ENCODE measurements at places on chromosomes 1 and 21.

GRCh38 chr1:239711768-239712167 lies 325.4 kb downstream of the CHRM3 start:
- H3K36me3 ChIP-seq, result no peaks in the 10 kb centered on the region
- H3K4me3 ChIP-seq, result no peak overlapping the region
- H3K27me3 ChIP-seq, result no peaks in the 10 kb centered on the region
- H3K4me1 ChIP-seq, result no peaks in the 10 kb centered on the region
- no peak for DNase-seq

DNA sequence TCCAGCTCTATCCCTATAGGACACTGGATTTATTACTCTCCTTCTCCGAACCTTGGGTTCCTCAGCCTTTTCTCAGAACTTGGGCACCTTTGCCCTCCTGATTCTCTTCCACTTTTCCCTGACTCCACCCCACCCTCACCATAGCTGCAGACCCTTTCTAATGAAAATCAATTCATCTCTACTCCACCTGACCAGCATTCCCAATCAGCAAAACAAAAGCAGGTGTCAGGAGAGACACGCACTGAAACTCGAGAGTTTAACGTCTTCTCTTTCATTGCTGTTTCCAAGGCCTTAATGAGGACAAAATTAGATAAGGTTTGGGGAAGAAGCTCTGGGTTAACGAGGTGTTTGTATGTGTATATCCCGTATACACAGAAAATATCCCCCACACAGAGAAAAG lies 208.8 kb downstream of the PLPP3 start:
- H3K36me3 ChIP-seq, result no peaks in the 10 kb centered on the region
- no peak overlapping the region for H3K4me3 ChIP-seq
- no peak overlapping the region for H3K27ac ChIP-seq
- H3K27me3 ChIP-seq, result peaks cover 3% of the 10 kb centered on the region
- DNase-seq, result no peak
- peaks cover 2% of the 10 kb centered on the region for H3K4me1 ChIP-seq

GRCh38 chr1:164950541-164950986 lies 391.6 kb downstream of the PBX1 start:
- DNase-seq, result no peak
- no peaks in the 10 kb centered on the region for H3K36me3 ChIP-seq
- H3K4me3 ChIP-seq, result no peak overlapping the region
- H3K27me3 ChIP-seq, result no peaks in the 10 kb centered on the region

DNA sequence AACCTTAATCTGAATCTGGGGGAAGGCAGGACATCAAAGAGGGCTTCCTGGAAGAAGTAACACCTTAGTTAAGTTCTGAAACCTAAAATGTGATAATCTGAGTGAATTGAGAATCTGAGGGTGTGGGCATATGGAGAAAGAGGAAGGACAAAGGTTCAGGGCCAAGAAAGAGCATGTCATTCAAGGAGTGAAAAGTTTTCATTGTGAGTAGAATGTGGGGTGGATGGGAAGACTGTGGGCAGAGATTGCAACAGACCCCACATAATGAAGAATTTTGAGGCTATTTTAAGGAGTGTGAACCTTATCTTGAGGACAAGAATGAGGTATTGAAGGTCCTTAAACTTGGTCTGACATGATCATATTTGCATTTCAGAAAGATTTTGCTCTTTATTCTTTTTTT lies 227.2 kb downstream of the PTGER3 start:
- H3K4me3 ChIP-seq, result no peak overlapping the region
- no peak overlapping the region for H3K27ac ChIP-seq
- no peak for DNase-seq
- no peaks in the 10 kb centered on the region for H3K36me3 ChIP-seq

DNA sequence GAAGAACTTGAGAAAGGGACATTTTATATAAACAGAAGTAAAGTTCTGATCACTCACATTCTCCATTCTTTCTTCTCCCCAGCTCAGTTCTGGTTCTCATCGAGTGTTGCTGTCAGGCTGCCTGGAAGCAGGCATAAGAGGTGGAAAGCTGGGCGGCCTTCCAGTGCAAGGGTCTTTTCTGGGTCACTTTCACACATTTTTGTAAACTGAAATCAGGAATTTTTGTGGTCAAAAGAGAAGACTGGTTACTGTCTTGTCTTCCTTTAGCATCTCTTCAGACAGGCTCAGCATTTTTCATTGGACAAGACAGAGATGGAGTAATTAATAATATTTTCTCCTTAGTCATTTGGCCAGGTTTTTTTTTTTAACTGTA lies 93.7 kb downstream of the CTH start:
- no peak for DNase-seq
- peaks cover 14% of the 10 kb centered on the region for H3K27me3 ChIP-seq
- H3K4me1 ChIP-seq, result no peaks in the 10 kb centered on the region
- no peaks in the 10 kb centered on the region for H3K36me3 ChIP-seq
- H3K27ac ChIP-seq, result no peak overlapping the region

DNA sequence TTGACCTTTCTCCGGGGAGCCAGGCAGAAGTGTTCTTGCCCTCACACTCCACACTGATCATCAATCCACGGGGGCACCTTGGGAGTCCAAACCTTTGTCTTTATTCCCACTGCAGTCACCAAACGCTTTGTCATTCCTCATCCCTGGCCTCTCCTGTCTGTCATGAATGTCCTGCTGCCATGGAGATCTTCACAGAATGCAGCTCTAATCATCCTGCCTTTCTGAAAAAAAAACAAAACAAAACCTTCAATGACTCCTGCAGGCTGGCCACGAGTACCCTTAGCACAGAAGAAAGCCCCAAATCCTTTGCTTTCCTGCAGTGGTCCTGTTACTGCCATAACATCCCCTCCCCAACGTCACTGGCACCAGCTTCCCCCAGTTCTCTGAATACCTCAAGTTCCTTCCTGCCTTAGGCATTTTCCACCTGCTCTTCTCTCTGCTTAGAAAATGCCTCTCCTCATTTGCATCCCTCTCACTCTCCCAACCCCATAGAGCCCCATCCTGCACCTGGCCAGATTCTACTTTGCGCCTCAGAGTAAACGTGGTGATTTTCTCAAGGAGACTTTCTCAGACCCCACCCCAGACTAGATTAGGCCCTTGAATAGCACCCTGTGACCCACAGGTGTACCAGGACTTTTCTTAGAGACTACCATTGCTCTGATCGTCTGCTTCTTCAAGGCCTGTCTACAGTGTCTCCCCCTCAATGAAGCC lies 131.2 kb downstream of the AK5 start:
- no peaks in the 10 kb centered on the region for H3K36me3 ChIP-seq
- H3K27ac ChIP-seq, result no peak overlapping the region
- H3K4me3 ChIP-seq, result no peak overlapping the region
- peaks cover 15% of the 10 kb centered on the region for H3K4me1 ChIP-seq
- DNase-seq, result no peak

- H3K27ac ChIP-seq, result no peak overlapping the region
- no peaks in the 10 kb centered on the region for H3K36me3 ChIP-seq
- no peak overlapping the region for H3K4me3 ChIP-seq
These were observed 51.3 kb downstream of the KCND3 start for GRCh38 chr1:111938123-111938522.

GRCh38 chr1:212962509-212962908 lies 12.2 kb downstream of the VASH2 start:
- peaks cover 3% of the 10 kb centered on the region for H3K4me1 ChIP-seq
- no peak overlapping the region for H3K4me3 ChIP-seq
- no peak overlapping the region for H3K27ac ChIP-seq
- peaks cover 2% of the 10 kb centered on the region for H3K27me3 ChIP-seq
- DNase-seq, result no peak

DNA sequence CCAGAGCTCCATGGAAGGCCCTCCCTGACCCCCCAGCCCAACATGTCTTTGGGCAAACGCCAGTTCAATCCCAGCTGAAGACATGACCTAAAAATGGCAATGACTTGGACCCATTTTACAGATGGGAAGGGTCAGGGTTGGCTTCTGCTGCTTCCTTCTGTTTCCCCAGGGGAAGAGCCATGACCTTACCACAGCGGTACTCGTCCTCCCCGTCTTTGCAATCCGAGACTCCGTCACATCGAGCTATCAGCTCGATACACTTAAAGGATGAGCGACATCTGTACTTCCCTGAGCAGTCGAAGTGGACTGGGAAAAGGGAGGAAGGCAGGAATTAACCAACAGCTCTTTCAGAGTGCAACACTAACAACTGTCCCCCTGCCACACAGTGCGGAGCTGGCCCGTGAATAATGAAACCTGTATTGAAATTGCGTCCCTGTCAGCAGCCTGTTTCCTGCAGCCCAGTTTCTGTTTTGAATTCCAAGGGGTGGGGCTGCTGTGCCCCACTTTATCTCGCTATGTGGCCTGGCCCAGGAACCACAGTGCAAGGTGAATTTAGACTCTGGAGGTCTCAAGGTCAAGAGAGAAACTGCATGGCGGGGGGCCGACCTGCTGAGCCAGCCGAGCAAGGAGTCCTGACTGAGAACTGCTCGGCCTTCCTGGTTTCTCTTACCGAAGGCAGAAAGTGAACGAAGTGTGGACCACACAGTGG lies 7.0 kb downstream of the TMPRSS3 start:
- no peak overlapping the region for H3K4me3 ChIP-seq
- no peak overlapping the region for H3K27ac ChIP-seq
- no peaks in the 10 kb centered on the region for H3K36me3 ChIP-seq
- DNase-seq, result no peak
- H3K4me1 ChIP-seq, result peaks cover 52% of the 10 kb centered on the region

Measured in activated B cell treated with CpG ODN at 0.5 μM for 24 hours (primary cell).